Uterine smooth muscle cell (primary cell): ENCODE measurements at places on chromosomes 1 and 21. TPM values are rescaled to one million over a fixed set of nuclear protein-coding genes. Genes with fewer than 3 reads are reported as not detected.

The MSH4 gene
- total RNA-seq: 0.11 and 0.25 TPM in 2 replicates

The RRP15 gene
- 7.4 and 12.8 TPM in 2 replicates for total RNA-seq

The LRRC38 gene
- 0.50 TPM in 1 of 2 replicates, not detected in the other for total RNA-seq

The RBBP5 gene
- 23.6 and 26.9 TPM in 2 replicates for total RNA-seq

The FMO4 gene
- total RNA-seq: 1.7 and 4.0 TPM in 2 replicates

The CELA3A gene
- not detected in 2 replicates for total RNA-seq
